ENCODE measurements at places on chromosomes 11 and 22. TPM values are rescaled to one million over a fixed set of nuclear protein-coding genes. Genes with fewer than 3 reads are reported as not detected.

Gene OR4D5
- polyA plus RNA-seq = not detected

Gene ALDH3B1
- 1.0 TPM for polyA plus RNA-seq

GRCh38 chr11:115463606-115464005 is 40.6 kb downstream of the CADM1 start:
- no peak for DNase-seq

DNA sequence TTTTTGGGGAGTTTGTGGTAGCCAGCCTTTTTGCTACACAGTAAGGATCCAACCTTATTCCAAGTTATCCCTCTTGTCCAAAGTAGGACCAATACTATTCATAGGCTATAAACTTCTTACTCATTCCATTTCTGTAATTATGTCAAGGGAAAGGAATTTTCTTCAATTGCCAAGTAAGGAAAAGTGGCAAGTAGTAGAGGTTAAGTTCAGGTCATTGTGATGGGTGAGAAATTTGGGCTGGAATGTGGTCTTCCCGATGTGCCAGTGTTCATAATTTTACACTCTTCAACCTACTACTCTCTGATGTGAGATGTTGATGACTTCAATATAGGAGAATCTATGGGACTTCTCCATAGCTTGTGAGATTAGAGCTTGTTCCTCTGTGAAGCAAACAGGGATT is 648.8 kb downstream of the METTL15 start:
- peak; percentile 83 for DNase-seq

Gene DBX1
- not detected for polyA plus RNA-seq

- DNase-seq = no peak
These were observed 188.6 kb upstream of the MTMR2 start for GRCh38 chr11:96112192-96113128.

- no peak for DNase-seq
These were observed 131.9 kb downstream of the RASSF10 start for GRCh38 chr11:13140873-13141655.

Gene CD3D
- polyA plus RNA-seq = not detected

GRCh38 chr22:39117585-39118191 is 20.6 kb downstream of the APOBEC3H start:
- DNase-seq = peak; percentile 57

DNA sequence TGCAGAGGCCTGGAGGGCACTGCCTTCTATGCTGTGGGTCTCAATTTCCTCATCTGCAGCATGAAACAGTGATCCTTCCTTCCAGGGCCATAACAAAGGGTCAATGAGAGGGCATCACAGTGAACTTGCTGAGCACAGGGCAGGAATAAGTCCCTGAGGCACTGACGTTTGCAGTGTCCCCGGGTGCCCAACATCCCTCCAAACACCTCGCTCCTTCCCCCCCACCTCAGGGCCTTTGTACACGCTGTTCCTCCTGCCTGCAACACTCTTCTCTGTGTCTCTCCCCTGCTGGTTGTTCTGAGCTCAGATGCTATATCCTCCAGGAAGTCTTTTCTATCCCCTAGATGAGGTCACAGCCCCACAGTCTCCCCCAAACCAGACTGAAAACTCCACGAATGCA is 59.7 kb upstream of the TCF20 start:
- no peak for DNase-seq

- DNase-seq = no peak
These were observed 11.7 kb downstream of the CAPRIN1 start for GRCh38 chr11:34063061-34063795.

- DNase-seq = no peak
These were observed 34.3 kb upstream of the MPPED1 start for GRCh38 chr22:43377548-43377895.

DNA sequence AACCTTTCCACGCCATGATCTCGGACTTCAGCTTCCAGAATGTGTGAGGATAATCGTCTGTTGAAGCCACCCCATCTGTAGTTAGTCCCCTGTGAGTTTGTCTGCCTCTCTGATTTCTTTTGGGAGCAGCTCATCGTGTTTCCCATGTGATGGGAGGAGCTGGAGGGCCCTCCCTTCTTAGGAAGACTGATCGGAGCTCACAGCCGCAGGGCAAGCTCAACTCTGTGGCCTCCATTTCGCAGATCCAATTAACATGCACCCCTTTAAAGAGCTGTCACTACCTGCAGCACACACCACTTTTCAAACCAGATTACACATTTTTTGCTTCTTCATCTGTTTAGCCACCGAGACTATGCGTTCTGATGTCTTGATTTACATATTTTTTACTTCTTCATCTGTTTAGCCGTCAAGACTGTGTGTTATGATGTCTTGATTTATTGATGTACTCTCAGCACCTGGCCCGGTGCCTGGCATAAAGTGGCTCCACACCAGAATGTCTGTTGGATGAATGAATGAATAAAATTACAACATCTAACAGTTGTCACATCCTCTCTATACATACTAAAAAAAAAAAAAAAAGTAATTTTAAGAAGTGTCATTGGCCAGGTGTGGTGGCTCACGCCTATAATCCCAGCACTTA is 14.9 kb upstream of the PPFIA1 start:
- no peak for DNase-seq

DNA sequence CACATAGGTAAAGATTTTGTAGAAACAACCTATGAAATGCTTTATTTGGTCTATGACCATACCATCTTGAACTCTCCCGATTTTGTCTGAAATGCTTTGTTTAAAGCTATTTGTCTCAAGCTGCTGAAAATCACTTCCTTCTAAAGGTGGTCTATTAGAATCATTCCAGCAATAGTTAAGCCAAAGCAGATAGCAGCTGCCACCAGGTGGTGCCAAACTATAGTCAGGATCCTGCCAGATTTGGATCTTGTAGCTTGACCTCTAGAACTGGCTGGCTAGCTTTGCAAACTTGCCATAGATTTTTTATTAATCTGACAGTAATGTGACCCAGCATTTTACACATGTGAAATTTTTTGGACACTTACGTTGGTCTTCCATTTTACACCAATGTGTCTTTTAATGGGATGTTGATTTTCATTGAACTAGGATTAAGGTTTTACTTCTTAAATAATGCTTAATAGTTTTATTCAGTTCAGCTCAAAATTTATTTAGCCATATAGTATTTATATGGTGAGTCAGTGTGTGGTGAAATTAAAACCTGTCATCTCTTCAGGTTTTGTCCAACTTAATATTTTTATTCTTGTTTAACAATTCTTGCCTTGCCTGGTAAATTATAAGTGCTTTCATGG is 19.7 kb downstream of the CTR9 start:
- peak; percentile 71 for DNase-seq

Gene APOBEC3C
- 7.6 TPM for polyA plus RNA-seq

GRCh38 chr11:86228269-86229038 is 16.1 kb upstream of the EED start:
- DNase-seq = no peak

- DNase-seq = no peak
These were observed 29.8 kb downstream of the MUC6 start for GRCh38 chr11:1006762-1007161.

GRCh38 chr11:2321311-2321683 is 19.5 kb downstream of the TSPAN32 start:
- no peak for DNase-seq
